ENCODE measurements at places on chromosomes 2 and 18.

- DNase-seq: no peak
Measured at GRCh38 chr2:238130696-238131628, 7.5 kb upstream of the KLHL30 start.

GRCh38 chr2:12584338-12584737 is 132.4 kb upstream of the TRIB2 start:
- no peak for DNase-seq

- DNase-seq: peak; percentile 46
Measured at GRCh38 chr18:66495844-66496243, 108.0 kb downstream of the CDH19 start.

GRCh38 chr2:127121776-127122176 is 14.8 kb upstream of the BIN1 start:
- no peak for DNase-seq

DNA sequence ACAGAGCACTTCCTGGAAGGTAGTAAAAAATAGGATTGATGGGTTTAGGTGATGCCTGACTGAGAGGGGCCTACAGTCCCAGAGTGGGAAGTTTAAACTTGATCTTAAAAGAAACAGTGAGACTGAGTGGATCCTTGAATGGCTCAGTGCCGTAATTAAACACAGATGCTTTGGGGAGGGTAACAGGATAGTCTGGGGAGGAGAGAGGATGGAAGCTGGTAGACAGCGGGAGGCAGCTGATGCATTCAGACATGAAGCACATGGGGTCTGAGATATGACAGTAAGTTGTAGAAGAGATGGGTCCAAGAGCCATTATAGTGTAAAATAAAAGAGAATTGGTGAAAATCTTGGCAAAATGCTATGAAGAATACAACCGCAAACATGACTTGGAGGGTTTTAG is 54.4 kb downstream of the AOX1 start:
- DNase-seq: no peak

- no peak for DNase-seq
Measured at GRCh38 chr2:216493334-216493685, 5.3 kb upstream of the RPL37A start.

DNA sequence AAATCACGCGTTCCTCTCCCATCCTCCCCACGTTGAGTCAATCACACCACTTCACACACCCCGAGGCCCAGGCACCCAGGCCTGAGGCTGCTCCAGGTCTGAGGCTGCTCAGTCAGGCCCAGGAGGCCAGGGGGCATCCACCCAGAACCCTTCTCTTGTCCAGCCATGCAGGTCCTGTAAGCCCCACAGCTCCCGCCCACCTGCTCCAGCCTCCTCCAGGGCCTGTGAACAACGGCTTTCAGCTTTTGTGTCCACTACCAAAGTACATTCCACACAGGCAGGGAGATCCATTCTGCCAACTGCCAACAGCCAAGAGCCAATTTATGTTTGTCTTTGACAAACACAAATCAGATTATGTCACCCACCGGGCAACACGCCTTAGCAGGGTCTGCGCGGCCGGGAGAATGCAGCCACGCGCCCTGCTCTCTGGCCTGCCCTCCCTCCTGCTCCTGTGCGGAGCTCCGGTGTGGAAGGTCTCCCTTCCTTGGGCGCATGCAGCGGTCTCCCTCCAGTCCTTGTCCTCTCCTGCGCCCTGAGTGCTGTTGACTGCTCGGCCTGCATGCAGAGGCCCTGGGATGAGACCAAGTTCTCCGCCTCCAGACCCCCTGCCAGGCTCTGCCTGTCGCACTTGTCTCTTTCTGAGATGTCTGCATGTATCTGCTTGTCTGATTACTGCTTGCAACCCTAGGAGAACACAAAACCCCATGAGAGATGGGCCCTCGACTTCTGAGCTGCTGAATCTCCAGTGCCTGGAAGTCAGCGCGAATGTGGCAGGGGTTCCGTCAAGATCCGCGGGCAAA is 146.6 kb downstream of the ZNF516 start:
- DNase-seq: no peak

- DNase-seq: no peak
Measured at GRCh38 chr2:1642066-1642861, 102.1 kb downstream of the PXDN start.

DNA sequence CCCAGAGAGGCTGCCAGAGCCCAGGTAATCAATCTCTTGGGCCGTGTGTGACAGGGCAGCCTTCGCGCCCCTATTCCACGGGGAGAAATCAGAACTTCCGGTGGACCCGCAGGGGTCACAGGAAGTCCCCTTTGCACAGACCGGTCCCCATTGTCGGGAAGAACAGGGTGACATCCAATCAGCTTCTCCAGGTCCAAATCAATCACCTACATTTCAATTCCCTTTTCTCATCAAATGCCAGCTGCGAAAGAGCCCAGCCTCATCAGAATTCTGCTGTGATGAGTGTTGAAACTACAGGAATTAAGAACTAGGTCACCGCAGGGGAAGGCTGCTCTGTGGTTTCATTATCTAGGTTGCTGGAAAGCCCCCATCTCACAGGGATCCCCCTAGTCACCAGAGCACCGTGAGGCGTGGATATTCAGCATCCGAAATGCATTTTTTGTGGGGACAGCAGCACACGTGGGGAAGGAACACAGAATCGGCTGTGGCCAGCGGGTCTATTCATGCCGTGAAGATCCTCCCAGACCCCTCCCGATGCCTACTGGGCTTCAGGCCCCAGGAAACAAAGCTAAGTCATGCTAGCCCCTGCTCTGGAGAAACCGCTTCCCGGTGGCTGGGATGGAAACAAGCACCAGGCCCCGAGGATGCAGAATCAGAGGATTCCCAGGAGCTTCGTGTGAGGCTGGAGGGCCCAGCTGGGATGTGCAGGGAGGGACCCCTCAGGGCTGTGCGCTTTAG is 193.7 kb upstream of the ID2 start:
- DNase-seq: no peak

DNA sequence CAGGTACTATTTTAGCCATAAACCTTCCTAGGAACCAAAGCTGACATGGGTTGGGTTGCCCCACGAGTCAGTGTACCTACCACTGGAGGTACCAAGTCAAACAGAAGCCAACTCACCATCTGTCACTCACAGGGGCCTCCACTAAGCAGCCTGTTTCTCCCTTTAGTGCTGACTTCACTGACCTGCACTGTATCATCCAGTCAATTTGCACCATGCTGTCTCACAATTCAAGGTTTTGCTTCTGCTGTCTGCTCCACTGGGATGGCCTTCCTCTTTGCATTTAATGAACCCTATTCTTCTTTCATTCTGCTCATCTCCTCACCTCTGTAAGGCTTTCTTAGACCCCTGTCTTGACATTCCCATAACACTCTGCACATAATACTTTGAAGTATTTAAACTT is 47.2 kb downstream of the EIF2AK3 start:
- DNase-seq: no peak

- no peak for DNase-seq
Measured at GRCh38 chr2:134682726-134683125, 36.1 kb downstream of the TMEM163 start.
